Fibroblast of lung (primary cell): ENCODE measurements at places on chromosomes 5 and 9. TPM values are rescaled to one million over a fixed set of nuclear protein-coding genes. Genes with fewer than 3 reads are reported as not detected.

The MARVELD2 gene
- 1.3 and 2.5 TPM in 2 replicates for total RNA-seq

The PCAT7 gene
- total RNA-seq, result under 0.01 TPM in 2 replicates

The LRRC19 gene
- not detected in 2 replicates for total RNA-seq

The PDZD2 gene
- under 0.01 and 0.33 TPM in 2 replicates for total RNA-seq

The RMI1 gene
- total RNA-seq, result 3.6 and 5.0 TPM in 2 replicates

The SHISAL2B gene
- total RNA-seq, result not detected in 2 replicates

The IL9 gene
- total RNA-seq, result not detected in 2 replicates

The NUP214 gene
- 8.7 and 12.2 TPM in 2 replicates for total RNA-seq

The MOB3B gene
- total RNA-seq, result under 0.01 TPM in 2 replicates

The CCL27 gene
- 0.26 TPM in 1 of 2 replicates, not detected in the other for total RNA-seq

The ZDHHC12 gene
- total RNA-seq, result 19.8 and 39.0 TPM in 2 replicates

The SLC36A2 gene
- not detected in 2 replicates for total RNA-seq

The PGM5 gene
- total RNA-seq, result 37.5 and 113 TPM in 2 replicates

The SPINK1 gene
- not detected in 2 replicates for total RNA-seq

The FOCAD gene
- total RNA-seq, result 67.3 and 145 TPM in 2 replicates

The PCDHA5 gene
- total RNA-seq, result 0.33 TPM in 1 of 2 replicates, not detected in the other

The GABRA6 gene
- total RNA-seq, result not detected in 2 replicates

The ADAMTS19 gene
- total RNA-seq, result 0.33 TPM in 1 of 2 replicates, not detected in the other

The CD180 gene
- total RNA-seq, result not detected in 2 replicates

The DMGDH gene
- 7.7 and 7.9 TPM in 2 replicates for total RNA-seq

The SPINK13 gene
- total RNA-seq, result not detected in 2 replicates

The ALDH7A1 gene
- 39.5 and 44.8 TPM in 2 replicates for total RNA-seq

The PCDHGA5 gene
- 1.5 and 2.6 TPM in 2 replicates for total RNA-seq

The PRDM9 gene
- total RNA-seq, result not detected in 2 replicates

The UNC5A gene
- total RNA-seq, result not detected in 2 replicates

The TMEM252 gene
- total RNA-seq, result not detected in 2 replicates

The FIBCD1 gene
- 7.3 and 9.8 TPM in 2 replicates for total RNA-seq

The FOXD4L3 gene
- under 0.01 TPM in 1 of 2 replicates, not detected in the other for total RNA-seq

The ZDHHC11B gene
- total RNA-seq, result under 0.01 TPM in 2 replicates
